ENCODE measurements at places on chromosomes 12 and 14. TPM values are rescaled to one million over a fixed set of nuclear protein-coding genes. Genes with fewer than 3 reads are reported as not detected.

DNA sequence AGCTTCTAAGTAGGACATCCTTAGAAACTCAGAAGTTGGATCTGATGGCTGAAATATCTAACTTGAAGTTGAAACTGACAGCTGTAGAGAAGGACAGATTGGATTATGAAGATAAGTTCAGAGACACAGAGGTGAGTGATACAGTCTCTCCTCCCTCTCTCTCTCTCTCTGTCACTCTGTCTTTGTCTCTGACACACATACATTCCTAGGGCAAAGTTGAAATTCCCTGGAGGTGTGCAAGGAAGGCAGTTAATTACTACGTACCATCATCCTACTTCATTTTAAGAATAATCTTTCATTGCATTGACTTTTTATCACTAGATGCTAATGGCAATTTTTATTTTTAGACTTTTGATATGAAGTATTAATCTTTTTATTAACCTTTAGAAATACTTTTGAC is 46.2 kb upstream of the REP15 start:
- no peaks in the 10 kb centered on the region for H3K36me3 ChIP-seq
- no peak overlapping the region for H3K4me3 ChIP-seq
- no peaks in the 10 kb centered on the region for H3K4me1 ChIP-seq
- no peak for DNase-seq

The SERPINA12 gene
- not detected for total RNA-seq

DNA sequence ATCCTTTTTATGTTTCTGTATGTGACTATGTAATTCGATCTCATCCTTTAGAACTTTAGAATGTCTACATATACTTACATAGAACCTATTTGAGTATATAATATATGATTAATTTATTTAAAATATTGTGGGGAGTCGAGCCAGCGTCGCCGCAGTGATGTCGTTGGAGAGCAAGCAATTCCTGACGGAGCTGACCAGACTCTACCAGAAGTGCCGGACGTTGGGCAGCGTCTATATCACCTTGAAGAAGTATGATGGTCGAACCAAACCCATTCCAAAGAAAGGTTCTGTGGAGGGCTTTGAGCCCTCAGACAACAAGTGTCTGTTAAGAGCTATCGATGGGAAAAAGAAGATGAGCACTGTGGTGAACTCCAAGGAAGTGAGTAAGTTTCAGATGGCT is 6.4 kb upstream of the CD27 start:
- DNase-seq = no peak
- no peak overlapping the region for H3K4me3 ChIP-seq
- no peaks in the 10 kb centered on the region for H3K27me3 ChIP-seq
- no peak overlapping the region for H3K27ac ChIP-seq
- H3K4me1 ChIP-seq = peaks cover 26% of the 10 kb centered on the region
- no peaks in the 10 kb centered on the region for H3K36me3 ChIP-seq

The AKAP6 gene
- 5.4 TPM for total RNA-seq

DNA sequence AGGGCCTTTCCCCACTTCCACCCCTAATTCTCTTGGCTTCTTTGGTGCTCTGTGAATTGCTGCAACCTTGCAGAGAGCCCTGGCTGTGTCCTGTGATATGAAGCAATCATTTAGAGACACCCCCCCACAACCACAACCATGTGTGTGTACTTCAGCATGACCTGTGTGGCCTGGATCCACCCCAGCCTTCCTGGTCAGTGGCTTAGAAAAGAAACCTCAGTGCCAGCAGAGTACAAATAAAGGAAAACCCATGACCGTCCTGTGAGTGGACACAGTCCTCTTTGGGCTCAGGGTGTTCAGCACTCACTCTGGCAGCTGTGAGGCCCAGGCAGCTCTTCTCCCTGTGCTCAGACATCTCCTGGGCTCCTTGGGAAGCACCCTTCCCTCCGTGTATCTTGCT is 206.6 kb upstream of the DIO3 start:
- H3K4me3 ChIP-seq = no peak overlapping the region
- H3K4me1 ChIP-seq = no peaks in the 10 kb centered on the region
- DNase-seq = no peak

GRCh38 chr12:105622846-105623736 is 292.6 kb downstream of the C12orf75 start:
- no peak overlapping the region for H3K27ac ChIP-seq
- no peaks in the 10 kb centered on the region for H3K27me3 ChIP-seq
- no peaks in the 10 kb centered on the region for H3K4me1 ChIP-seq
- H3K36me3 ChIP-seq = no peaks in the 10 kb centered on the region
- no peak for DNase-seq
- no peak overlapping the region for H3K4me3 ChIP-seq

The LYZ gene
- total RNA-seq = 332 TPM

The NFATC4 gene
- total RNA-seq = not detected
